ENCODE measurements at places on chromosomes 5 and 9.
A peak's percentile ranks its signal among the peaks of the same experiment; 100 is the strongest.

DNA sequence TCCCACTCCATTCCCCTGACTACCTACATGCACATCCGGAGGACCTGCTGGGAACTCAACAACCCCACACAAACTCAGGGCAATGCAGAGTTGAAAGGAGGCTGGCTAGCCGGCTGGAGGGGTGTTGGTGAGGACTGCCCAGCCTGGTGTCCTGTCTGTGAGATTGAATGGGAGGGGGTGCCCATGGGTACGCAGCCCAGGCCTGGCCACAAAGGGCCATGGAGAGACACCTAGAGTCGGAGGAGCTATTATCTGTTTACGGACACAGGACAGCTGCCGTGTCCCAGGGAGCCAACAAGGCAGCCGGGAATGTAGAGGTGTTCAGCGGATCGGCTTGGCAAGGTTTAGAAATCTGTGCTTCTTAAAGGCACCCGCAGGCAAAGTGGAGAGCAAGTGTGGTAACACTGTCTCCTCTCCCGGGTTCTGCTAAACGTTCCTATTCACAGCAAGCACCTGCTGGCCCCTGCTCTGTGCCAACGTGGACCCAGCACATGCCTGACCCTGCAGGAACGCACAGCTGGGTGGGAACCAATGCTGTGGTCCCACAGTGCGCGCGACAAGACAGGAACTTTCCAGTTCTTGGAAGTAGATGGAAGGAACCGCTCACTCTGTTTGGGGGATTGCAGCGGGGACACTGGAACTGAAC, 166.7 kb downstream of the DAB2IP start:
- no peak for DNase-seq

DNA sequence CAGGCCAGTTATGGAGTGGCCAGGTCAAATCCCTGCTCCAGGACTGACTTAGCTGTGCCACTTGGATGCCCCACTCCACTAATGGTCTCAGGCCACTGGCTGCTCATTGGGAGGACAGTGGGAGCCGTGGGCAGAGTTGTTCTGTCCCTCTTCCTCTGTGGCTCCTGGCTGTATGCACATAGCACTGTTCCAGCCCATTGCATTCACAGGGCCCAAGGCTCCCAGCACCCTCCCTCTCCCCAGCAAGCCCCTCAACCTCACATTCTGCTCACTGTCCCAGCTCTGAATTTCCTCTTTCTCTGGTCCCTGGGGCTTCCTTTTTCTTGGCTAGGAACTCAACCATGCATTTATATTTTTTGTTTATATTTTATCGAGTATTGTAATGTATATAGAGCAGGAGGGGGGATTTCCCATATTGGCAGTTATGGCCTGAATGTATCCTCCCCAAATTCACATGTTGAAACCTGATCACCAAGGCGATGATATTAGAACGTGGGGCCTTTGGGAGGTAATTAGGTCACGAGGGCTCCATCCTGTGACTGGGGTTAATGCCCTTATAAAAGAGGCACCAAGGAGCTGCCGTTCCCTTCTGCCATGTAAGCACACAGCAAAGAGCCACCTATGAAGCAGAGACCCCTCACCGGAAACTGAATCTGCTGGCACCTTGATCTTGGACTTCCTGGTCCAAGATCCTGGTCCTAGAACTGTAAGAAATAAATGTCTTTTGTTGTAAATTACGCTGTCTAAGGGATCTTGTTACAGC, 17.0 kb upstream of the MVB12B start:
- no peak for DNase-seq

DNA sequence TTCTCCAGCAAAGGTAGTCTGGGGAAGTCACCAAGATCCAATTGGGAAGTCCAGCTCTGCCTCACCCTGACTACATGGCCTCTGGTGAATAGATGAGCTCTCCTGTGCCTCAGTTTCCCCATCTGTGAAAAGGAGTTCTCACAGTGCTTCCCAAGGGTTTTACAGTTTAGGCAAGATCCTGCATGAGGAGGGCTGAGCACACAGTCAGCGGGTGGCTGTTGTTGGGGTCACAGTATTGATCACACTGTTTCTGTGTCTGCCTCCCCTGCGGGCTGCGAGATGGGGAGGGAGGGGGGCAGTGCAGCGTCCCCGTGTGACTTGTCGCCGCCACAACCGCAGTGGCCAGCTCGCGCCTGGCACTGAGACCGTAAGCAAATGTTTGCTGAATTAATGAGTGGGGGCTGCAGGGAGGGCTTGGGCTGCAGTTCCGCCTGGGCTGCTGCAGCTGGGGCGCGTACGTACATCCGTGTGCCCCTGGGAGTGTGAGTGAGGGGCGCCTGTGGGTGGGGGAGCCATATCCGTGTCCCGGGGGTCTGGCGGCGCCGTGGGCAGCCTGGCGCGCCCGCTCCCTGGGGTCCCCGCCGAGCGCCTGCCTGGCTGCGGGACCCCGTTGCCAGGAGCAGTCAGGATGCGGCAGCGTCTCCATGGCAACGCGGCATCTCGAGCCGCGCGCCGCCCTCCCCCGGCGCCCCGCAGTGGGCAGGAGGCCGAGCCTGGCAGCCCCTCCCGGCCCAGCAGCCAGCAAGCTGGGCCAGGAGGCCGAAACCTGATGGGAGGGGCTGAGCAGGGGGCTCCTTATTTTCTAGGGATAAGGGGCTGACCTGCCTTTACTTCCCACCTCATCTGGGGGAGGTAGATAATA, 31.4 kb upstream of the PSD2 start:
- DNase-seq = peak; percentile 27

GRCh38 chr5:32249668-32250067, 63.1 kb downstream of the MTMR12 start:
- no peak for DNase-seq

GRCh38 chr9:27339661-27340284, 42.8 kb upstream of the EQTN start:
- no peak for DNase-seq

GRCh38 chr5:96942078-96942477, 6.2 kb downstream of the LNPEP start:
- peak; percentile 31 for DNase-seq
